Type B pancreatic cell (in vitro differentiated cells): ENCODE measurements at places on chromosomes 7 and 10. TPM values are rescaled to one million over a fixed set of nuclear protein-coding genes. Genes with fewer than 3 reads are reported as not detected.

Gene SVIL
- 171 and 195 TPM in 2 replicates for total RNA-seq

Gene INA
- 9.4 and 38.0 TPM in 2 replicates for total RNA-seq

GRCh38 chr7:68547181-68547580, 1051.1 kb upstream of the AUTS2 start:
- no peak for DNase-seq

GRCh38 chr7:42389697-42390096, 152.7 kb upstream of the GLI3 start:
- no peak for DNase-seq

DNA sequence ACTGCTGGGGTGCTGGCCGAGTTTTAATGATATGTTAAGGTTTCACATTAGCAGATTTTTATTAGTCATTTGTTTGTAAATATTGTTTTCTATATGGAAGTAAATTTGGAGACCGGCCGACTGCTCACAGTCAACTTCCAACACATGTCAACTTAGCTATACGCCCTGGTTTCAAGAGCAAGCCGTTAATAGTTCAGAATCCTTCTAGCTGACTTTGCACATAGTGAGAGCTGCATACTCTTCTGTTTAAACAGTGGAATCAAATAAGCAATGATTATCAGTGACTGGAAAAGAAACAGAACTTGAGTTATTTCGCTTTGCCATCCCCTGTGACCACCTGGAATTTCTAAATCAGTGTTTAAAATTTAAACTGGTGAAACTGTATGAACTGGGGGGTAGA, 109.9 kb downstream of the PFKFB3 start:
- DNase-seq: no peak
